ENCODE measurements at places on chromosomes 7 and 10.

GRCh38 chr7:86643561-86644281 is at the start of gene GRM3:
Gene GRM3, plus strand, starts transcription at chr7:86643909. Its CDS starts 121,237 bp downstream, at chr7:86765146.
- no peak for DNase-seq

- no peak for DNase-seq
Observed at GRCh38 chr7:5780801-5781496, 514 bp downstream of the RNF216 start.

GRCh38 chr7:121109145-121109544 is 120.6 kb downstream of the CPED1 start:
- no peak for DNase-seq

- DNase-seq = no peak
Observed at GRCh38 chr10:70914316-70914864, 26.0 kb upstream of the PCBD1 start.

- DNase-seq = no peak
Observed at GRCh38 chr7:57354679-57355338, 95.2 kb upstream of the ZNF716 start.
